Activated CD4-positive, CD25-positive, alpha-beta regulatory T cell treated with anti-CD3 and anti-CD28 coated beads, Interleukin-2, amount 50 U/mL, for 24 hours (primary cell): ENCODE measurements at places on chromosomes 3 and 15.

- ATAC-seq: peak; percentile 69
Observed at GRCh38 chr3:151146071-151146730, 56.8 kb downstream of the GPR171 start.

DNA sequence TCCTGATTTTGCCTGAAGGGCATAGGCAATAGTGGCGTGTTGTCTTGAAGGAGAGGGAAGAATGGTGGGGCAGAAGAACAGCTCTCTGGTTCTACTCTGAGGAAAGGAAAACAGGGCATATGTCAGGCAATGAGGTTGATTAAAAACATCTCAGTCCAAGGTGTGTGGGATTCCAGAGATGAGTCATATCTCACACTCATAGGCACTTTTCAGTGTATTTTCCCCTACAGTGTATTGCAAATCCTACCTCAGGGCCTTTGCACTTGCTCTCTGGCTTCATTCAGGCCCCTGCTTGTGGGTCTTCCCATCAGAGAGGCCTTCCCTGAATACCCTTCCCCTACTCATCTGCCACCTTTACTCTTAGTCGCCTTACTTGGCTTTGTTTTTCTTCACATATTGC lies 107.8 kb downstream of the SLCO3A1 start:
- no peak for ATAC-seq

DNA sequence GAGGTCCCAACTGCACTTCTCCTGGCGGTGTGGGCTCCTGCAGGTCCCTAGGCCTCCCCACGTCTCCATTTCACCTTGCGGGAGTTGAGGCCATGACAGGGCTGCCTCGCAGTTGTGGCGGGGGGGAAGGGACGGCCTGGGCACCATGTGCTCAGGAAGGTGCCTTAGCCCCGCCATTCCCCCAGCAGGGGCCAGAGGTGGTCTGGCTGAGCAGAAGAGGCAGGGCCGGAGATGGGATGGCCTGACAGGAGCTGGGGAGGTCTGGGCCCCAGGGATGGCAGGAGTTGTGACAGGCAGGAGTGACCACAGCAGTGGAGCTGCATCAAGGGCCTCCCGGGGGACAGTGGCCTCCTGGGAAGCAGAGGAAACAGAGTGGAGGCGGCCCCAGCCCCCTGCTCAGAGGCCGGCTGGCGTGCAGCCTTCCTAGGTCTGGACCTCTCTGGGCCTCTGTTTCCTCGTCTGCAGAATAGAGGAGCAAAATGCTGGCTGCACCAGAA lies 18.7 kb upstream of the KLF15 start:
- no peak for ATAC-seq

DNA sequence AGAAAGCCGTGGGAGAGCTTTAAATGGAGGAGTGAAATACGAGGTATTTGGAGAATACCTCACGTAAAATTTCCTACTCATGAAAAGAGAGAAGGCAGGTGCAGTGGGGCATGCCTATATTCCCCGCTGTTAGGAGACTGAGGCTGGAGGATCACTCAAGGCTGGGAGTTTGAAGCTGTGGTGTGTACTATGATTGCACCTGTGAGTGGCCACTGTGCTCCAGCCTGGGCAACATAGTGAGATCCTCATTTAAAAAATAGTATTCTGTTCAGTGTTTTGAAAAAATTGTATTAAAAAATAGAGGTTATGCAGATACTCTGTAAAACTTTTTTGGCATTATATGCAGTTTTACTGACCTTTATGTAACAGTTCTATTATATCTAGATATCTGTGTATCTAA lies 20.0 kb downstream of the UBE2E1 start:
- no peak for ATAC-seq

GRCh38 chr3:177524742-177525141 lies 327.5 kb upstream of the TBL1XR1 start:
- ATAC-seq: no peak

DNA sequence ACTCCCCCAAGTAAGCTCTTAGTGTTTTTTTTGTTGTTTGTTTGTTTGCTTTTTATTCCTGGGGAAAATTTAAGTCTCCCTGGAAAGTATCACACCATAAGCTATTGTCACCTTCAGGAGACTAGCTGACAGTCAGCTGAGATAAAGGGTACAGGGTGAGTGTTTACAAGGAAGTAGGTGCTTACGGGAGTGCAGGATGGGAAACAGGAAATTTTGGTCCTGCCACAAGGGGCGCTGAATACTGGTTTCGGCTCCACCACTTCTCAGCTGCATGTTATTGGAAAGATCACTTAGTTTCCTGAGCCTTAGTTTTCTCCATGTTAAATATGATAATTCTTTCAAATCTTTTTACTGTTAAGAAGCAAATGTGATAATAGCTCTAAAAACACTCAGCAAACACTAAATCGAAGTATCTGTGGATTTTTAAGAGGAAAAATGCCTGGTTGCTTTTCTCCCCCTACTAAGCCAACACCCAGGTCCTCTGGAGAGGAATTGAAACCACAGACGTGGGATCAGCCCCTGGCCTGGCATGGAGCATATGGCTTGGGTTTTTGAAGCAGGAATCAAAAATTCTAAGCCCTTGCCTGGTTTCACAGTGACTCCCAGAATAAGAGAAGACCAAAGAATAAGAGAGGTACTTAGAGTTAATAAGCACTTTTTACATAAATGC lies 90.7 kb downstream of the SCN11A start:
- ATAC-seq: no peak

GRCh38 chr3:17985658-17986347 lies 243.4 kb upstream of the TBC1D5 start:
- ATAC-seq: no peak

DNA sequence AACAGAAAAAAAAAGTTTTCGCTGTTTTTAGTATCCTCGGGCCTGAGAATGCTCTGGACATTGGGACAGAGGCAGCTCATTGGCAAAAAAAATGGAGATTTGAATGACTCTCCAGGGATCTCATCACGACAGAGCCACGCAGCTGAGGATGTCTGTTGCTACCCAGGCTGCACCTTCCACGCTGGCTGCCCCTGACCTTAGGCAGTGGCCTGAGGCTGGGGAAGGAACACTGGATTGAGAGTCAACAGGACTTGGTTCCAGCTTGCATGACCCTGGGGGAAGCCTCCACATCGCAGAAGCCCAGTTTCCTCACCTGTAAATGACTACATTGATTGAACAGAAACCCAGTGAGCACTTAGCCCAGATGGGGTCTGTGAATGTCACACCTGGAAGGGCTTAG lies 8.7 kb upstream of the ACSBG1 start:
- ATAC-seq: no peak

- ATAC-seq: no peak
Observed at GRCh38 chr15:22955544-22956119, 24.5 kb downstream of the CYFIP1 start.

GRCh38 chr3:12643010-12643380 lies 20.9 kb downstream of the RAF1 start:
- no peak for ATAC-seq

- no peak for ATAC-seq
Observed at GRCh38 chr15:79442911-79443310, 10.8 kb downstream of the MINAR1 start.

GRCh38 chr3:6449099-6449498 lies 411.8 kb upstream of the GRM7 start:
- ATAC-seq: no peak

- ATAC-seq: no peak
Observed at GRCh38 chr3:73179601-73180000, 118.1 kb downstream of the EBLN2 start.

- ATAC-seq: no peak
Observed at GRCh38 chr15:60458721-60459120, 20.2 kb downstream of the ICE2 start.

DNA sequence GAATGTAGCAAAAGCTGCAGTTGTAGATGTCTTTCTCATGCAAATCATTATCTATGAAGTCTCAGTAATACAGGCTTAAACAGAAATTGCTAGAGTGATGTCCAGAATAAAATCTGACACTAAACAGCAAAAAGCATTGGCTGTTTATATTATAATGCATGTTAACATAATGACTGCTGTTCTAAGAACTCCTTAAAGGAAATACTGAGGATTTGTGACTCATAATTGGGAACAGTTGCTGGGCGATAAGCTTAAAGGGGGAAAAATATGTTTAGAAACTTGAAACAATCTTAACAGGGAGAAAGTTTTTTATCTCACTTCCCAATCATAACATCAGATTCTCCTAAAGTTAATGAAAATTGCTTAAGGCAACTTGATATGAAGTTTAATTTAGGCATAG lies 17.5 kb downstream of the TIPARP start:
- no peak for ATAC-seq

- ATAC-seq: no peak
Observed at GRCh38 chr3:161314836-161315395, 56.4 kb downstream of the SPTSSB start.
